ENCODE measurements at places on chromosomes 11 and 22. TPM values are rescaled to one million over a fixed set of nuclear protein-coding genes. Genes with fewer than 3 reads are reported as not detected.

GRCh38 chr11:33290319-33290718, 33.1 kb downstream of the HIPK3 start:
- H3K27ac ChIP-seq: no peak overlapping the region
- peaks cover 3% of the 10 kb centered on the region for H3K36me3 ChIP-seq
- H3K4me3 ChIP-seq: no peak overlapping the region
- H3K4me1 ChIP-seq: peaks cover 24% of the 10 kb centered on the region
- no peaks in the 10 kb centered on the region for H3K27me3 ChIP-seq

DNA sequence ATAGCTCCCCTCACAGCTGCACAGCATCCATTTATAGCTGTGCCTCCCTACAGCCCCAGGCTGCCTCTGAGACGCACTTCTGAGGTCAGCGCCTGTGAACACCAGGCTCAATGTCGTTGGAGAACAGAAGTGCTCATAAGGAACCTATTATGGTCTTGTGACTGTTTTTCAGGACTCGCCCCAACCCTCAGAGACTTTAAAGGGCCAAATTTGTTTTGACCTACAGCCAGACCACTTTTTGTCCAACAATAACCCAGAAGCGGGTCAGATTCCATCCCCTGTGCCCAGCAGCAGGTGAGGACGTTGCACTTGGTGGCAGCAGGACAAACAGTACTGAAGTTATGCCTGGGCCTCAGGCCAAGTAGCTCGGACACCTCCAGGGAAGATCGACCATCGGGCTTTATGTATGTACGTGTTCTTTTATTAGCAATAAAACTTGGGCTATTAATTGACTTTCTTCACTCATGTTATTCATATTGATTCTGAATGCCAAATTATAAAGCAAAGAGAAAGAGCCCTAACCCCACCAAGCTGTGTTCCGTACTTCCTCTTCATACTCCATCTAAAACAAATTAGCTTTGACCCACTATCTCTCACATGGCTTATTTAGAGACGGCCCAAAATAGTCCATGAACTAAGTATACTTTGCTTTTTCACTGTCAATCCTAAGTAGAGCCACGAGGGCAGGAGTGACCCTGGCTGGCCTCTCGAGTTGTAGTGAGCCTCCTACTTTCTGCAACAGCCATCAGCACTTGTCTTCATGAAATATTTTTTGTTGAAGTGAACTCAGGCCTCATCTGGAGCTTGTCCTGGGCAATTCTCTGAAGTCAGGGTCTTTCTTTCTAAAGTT, 92.3 kb upstream of the PAX6 start:
- no peaks in the 10 kb centered on the region for H3K36me3 ChIP-seq
- no peak overlapping the region for H3K27ac ChIP-seq
- H3K27me3 ChIP-seq: peaks cover 24% of the 10 kb centered on the region
- no peak for DNase-seq

DNA sequence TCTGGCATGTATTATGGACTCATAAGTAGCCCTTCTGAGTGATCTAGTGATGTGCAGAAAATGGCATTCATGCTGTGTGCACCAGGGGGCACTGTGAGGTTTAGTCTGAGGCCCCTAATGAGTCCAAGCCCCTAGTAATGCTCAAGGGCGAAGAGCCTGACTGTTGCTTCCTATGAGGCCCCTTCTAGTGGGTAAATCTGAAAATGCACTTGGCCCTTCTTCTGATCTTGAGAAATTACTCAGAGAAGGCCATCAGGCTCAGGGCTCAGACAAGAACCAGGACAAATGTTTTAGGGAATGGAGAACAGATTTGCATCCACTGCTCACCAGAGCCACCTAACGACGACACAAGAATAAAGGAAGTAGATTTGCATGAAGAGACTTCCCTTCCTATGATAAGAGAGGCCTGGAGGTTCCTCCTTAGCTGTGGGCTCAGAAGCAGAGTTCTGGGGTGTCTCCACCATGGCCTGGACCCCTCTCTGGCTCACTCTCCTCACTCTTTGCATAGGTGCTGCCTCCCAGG, 75.8 kb downstream of the GGTLC2 start:
- peaks cover 5% of the 10 kb centered on the region for H3K4me1 ChIP-seq
- no peak for DNase-seq
- peaks cover 15% of the 10 kb centered on the region for H3K27me3 ChIP-seq
- no peaks in the 10 kb centered on the region for H3K36me3 ChIP-seq
- H3K27ac ChIP-seq: no peak overlapping the region

DNA sequence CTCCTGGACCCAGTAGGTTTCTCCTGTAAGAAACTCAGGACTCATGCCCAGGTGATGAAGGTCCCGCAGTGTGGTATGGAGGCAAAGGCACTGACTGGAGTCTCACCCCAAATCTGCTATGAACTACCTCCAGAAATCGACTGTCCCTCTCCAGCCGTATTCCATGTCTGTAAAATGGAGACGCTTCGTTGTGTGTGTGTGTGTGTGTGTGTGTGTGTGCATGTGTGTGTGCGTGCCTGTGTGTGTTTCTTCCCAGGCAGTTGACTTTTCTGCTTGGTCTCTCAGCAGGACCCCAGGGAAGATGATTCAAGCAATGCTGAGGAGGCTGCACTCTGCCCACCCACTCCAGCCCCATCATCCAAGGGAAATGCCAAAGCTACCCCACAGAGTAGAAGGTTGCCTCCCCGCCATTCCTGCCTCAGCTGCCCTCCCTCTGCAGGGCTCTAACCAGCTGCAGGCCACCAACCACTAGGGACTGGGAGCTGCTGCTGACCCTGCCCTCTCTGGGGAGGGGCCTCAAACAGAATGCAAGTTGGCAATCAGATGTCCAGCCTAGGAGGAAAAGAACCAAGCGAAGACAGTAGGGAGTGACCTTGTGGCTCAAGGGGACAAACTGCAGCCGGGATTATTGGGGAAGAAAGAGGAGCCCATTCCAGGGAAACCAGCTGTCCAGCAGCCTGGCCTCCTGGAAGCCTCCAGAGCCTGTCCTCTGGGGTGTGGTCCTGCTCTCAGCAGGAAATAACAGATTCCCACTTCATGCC, 56.2 kb downstream of the SLC22A12 start:
- H3K27ac ChIP-seq: no peak overlapping the region
- peaks cover 52% of the 10 kb centered on the region for H3K27me3 ChIP-seq
- no peaks in the 10 kb centered on the region for H3K36me3 ChIP-seq
- no peak for DNase-seq
- H3K4me1 ChIP-seq: peaks cover 10% of the 10 kb centered on the region

DNA sequence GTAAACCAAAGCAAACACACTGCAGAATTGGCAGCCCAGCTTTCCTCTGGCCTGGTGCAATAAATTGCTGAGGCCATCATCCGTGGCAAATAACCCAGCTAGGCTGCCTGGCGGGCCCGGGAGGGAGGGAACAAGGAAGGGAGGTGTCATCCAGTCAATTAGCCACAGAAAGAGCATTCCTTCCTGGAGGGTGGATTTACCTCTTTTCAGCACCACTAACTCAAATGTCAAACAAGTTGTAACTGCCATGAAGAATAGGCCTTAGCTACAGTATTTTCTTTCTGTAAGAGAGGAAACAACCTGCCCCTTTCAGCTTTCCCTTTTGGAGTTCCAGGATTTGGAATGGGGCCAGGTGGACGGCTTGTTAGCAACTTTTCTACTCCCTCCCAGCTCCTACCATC, 163.8 kb upstream of the BDNF start:
- DNase-seq: no peak
- no peaks in the 10 kb centered on the region for H3K36me3 ChIP-seq
- H3K4me3 ChIP-seq: no peak overlapping the region

GRCh38 chr11:130168105-130168504, 8.5 kb downstream of the ST14 start:
- no peak for DNase-seq
- peaks cover 69% of the 10 kb centered on the region for H3K27me3 ChIP-seq
- peaks cover 9% of the 10 kb centered on the region for H3K4me1 ChIP-seq
- peaks cover 3% of the 10 kb centered on the region for H3K36me3 ChIP-seq
- H3K4me3 ChIP-seq: no peak overlapping the region

The PDXP gene
- 2.6 TPM for total RNA-seq

DNA sequence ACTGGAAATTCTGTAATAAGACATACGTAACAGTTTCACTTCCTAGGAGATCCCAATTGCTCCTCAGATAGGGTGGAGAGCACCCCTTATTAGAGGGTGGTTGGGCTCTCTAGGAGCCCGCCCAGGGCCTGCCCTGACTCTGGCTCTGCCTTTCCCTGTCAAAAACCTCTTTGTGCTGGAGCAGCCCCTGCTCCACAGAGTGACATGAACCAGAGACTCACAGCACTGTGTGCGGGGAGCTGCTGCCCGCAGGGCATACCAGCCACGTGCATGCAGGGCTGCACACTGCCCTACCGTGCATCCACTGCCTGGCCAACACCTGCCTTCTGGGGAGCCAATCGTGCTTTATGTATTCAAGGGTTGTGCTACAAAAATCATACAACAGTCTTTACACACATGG, 24.3 kb downstream of the KCNQ1OT1 start:
- DNase-seq: no peak
- no peak overlapping the region for H3K27ac ChIP-seq
- peaks cover 3% of the 10 kb centered on the region for H3K4me1 ChIP-seq
- H3K27me3 ChIP-seq: no peaks in the 10 kb centered on the region
- no peaks in the 10 kb centered on the region for H3K36me3 ChIP-seq

DNA sequence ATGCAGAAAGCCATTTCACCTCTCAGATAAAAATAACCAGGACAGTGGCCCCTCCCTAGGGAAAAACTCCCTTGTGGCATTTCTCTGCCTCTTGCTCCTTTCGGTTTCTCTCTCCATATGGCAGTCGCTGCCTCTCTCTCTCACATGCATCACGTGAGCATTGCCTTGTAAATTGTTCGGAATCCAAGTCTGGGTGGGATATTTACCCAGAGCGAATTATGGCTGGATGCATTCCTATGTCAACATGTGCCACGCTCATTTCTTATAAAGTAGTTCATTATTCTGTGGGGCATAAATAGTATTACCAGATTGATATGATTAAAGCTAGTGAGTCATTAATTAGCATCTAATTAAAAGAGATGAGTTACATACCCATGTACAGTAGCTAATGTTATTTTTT, 392.9 kb downstream of the INSC start:
- no peaks in the 10 kb centered on the region for H3K36me3 ChIP-seq
- no peak overlapping the region for H3K27ac ChIP-seq
- no peak for DNase-seq

The C22orf31 gene
- not detected for total RNA-seq

GRCh38 chr11:21631991-21632390, 560.9 kb upstream of the ANO5 start:
- no peak for DNase-seq
- H3K27me3 ChIP-seq: no peaks in the 10 kb centered on the region
- no peak overlapping the region for H3K4me3 ChIP-seq
- H3K27ac ChIP-seq: no peak overlapping the region

- DNase-seq: no peak
- H3K36me3 ChIP-seq: no peaks in the 10 kb centered on the region
- no peak overlapping the region for H3K4me3 ChIP-seq
Observed at GRCh38 chr11:111592491-111592890, 9.8 kb upstream of the SIK2 start.

The PRODH gene
- total RNA-seq: not detected

The GPR83 gene
- 0.10 TPM for total RNA-seq

The SAA1 gene
- not detected for total RNA-seq

The CALCA gene
- not detected for total RNA-seq

The RAB36 gene
- total RNA-seq: 2.4 TPM

DNA sequence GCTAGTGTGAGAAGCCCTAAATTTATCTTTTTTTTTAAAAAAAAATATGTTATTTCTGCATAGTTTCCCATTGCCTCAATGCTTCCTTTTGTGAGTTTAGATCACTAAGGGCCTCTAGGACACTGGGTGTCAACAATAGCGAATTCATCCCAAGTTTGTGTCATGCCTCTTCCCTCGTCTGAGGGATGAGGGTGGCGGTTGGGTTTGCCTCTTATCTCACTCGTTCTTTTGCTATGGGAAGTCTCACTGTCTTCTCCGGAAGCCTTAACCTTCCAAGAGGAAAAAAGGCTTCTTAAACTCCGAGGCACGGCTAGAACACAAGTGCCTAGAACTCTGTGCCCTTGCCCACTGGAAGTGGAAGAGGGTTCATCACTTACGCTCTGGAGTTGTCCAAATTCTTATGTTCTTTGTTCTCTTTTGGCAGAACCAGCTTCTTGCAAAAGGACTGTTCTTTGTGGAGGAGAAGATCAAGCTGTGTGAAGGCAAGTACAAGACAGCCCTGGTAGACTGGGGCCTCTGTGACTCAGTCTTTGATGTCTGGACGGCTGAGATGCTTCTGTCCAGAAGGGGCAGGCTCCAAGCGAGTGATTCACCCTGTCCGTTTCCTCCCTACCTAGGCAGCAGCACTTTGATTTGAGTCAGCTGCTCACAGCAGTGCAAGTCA, 78.5 kb downstream of the TRAF6 start:
- H3K4me3 ChIP-seq: no peak overlapping the region
- H3K27me3 ChIP-seq: peaks cover 12% of the 10 kb centered on the region
- no peak for DNase-seq
- no peaks in the 10 kb centered on the region for H3K36me3 ChIP-seq
- H3K27ac ChIP-seq: peak overlapping the region; percentile 39
- H3K4me1 ChIP-seq: peaks cover 2% of the 10 kb centered on the region

The RFPL1 gene
- total RNA-seq: not detected

DNA sequence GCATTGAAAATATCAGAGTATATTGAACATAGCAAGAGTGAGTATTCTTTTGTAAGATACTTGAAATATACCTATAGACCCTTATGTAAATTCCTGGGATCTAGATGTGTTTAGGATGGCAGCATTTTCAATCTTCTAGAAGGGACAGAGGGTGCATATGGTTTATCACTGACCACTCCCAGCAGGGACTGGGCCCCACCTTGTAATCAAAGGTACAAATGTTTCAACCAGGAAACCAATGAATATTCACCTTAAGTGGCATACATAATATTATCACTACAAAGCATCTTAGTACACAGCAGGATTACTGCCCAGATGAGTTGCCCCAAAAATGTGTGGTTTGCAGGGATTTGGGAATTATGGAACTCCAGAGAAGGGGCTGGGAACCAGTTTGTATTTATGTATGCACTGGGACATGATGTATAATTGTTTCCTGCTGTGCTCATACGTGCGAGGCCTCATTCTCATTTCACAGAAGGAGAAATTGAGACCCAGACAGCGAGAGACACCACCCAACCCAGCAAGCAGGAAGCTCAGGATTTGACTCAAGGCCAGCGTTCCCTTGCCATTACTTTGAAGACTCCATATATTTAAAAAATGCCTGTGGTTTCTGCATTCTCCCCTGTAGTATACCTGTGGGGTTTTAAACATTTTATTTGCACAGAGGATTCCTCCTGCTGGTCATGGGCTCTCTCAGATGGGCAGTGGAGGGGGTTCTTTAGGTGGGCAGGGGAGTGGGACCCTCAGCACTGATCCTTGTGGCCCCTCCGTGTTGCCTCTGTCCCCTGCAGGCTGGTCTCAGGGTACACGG, 5.2 kb downstream of the APOL4 start:
- no peaks in the 10 kb centered on the region for H3K36me3 ChIP-seq
- H3K27ac ChIP-seq: no peak overlapping the region
- DNase-seq: no peak
- H3K4me3 ChIP-seq: no peak overlapping the region
- H3K4me1 ChIP-seq: peaks cover 18% of the 10 kb centered on the region

The OR56A5 gene
- total RNA-seq: not detected

The FOLR2 gene
- total RNA-seq: not detected

The VWA5A gene
- total RNA-seq: 4.7 TPM

The BAIAP2L2 gene
- total RNA-seq: 1.3 TPM

GRCh38 chr11:32056438-32056837, 34.4 kb upstream of the RCN1 start:
- H3K27ac ChIP-seq: no peak overlapping the region
- H3K27me3 ChIP-seq: peaks cover 78% of the 10 kb centered on the region
- H3K4me3 ChIP-seq: no peak overlapping the region
